Activated CD4-positive, CD25-positive, alpha-beta regulatory T cell treated with anti-CD3 and anti-CD28 coated beads, Interleukin-2, amount 50 U/mL, for 24 hours (primary cell): ENCODE measurements at places on chromosomes 4 and X.

GRCh38 chr4:8319061-8319460 lies 49.5 kb downstream of the HTRA3 start:
- no peak for ATAC-seq

GRCh38 chrX:16828124-16828908 lies 41.8 kb downstream of the RBBP7 start:
- no peak for ATAC-seq

DNA sequence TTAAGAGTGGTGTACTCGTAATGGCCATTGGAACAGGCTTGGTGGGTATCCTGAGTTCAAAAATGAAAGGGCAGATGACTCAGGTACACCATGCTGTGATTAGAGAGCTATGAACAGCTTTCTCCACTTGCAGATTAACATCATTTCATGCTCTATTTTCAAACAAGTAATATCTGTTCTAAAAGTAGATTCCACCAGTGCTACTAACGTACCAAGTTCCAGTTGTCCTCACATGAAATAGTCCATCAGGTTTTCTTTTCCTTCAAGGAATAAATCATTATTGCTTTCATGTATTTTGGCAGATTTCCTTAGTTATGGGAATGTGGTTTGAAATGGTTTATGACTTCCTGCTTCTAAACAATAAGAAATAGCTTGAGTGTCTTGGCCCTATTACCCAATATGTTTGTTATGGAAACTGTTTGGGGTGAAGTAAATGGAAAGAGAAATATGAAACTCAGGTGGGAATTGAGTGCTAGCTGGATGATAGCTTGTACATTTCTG lies 49.9 kb downstream of the PCDH7 start:
- no peak for ATAC-seq

GRCh38 chrX:107508925-107509324 lies 59.5 kb downstream of the FRMPD3 start:
- ATAC-seq, result no peak

DNA sequence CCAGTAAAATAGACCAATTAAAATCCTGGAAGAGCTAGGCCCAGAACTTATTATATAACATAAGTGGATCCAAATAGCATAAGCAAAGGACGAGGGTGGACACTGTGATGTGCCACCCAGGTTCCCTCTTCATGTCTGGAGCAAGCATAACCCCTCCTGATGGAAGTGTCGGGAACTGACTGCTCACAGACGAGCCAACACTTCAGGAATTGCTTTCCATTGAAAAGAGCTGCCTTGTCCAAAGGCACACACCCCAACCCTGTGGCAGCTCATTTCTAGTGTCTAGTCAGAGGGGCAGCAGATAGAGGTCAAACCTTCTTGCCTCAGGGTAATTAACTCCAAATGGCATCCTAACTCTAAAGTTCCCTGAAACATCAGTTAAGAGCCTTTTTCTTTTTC lies 15.3 kb downstream of the DDIT4L start:
- no peak for ATAC-seq

GRCh38 chr4:90445380-90445779 lies 318.2 kb downstream of the CCSER1 start:
- no peak for ATAC-seq

DNA sequence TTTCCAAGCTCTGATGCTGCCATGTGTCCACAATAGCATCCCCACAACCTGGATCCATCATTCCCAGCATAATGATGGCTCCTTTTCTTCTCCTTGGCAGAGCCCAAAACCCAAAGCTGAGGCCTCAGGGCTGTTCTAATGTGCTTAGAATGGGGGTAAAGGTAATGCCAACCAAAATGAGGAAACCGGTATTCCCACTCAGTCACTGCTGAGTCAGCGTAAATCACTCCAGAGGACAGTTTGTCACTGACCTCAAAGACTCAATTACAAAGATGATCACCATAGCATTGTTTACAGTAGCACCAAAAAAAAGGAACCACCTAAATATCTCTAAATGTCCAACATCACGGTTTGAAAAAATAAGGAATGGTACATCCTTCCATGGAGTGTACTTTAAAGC lies 41.2 kb downstream of the OTOP1 start:
- no peak for ATAC-seq

DNA sequence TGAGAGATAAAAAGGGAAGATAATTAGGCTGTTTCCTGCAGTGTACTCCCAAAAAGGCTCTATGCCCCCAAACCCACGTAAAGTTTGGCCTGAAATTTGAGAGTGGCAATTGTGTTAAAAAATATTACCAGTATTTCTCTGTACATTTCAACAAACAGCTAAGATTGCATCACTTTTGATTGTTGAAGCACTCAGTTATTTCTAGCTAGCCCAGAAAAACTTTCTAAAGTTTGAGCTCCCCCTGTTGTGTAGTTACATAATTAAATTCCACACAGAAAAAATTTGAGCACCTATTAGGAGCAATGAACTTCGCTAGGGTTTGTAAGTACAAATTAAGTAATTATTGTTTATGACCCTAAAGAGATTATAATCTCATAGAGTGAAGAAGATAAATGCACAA lies 109.4 kb downstream of the DLG3 start:
- no peak for ATAC-seq

GRCh38 chr4:54192811-54193210 lies 36.3 kb upstream of the PDGFRA start:
- no peak for ATAC-seq

DNA sequence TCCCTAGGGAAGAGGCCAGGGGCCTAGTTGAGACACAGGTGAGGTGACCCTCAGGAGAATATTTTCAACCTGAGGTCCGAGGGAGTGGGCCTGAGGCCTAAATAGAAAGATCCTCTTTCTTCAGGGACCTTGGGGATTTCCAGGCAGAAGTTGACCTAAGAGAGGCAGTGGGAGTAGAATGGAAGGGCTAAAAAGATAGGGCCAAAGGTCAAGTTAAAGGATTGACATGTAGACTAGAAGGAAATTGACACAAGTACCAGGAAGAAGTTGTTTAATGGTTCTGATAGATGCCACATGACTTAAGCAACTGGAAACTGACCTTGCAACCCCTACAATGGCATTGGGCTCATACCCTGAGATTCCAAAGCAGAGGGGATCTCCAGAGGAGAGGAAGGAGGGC lies 76.9 kb downstream of the SHROOM3 start:
- ATAC-seq, result no peak

GRCh38 chrX:134738986-134739740 lies 80.9 kb upstream of the PLAC1 start:
- no peak for ATAC-seq
